ENCODE measurements at places on chromosomes 6 and 20.

DNA sequence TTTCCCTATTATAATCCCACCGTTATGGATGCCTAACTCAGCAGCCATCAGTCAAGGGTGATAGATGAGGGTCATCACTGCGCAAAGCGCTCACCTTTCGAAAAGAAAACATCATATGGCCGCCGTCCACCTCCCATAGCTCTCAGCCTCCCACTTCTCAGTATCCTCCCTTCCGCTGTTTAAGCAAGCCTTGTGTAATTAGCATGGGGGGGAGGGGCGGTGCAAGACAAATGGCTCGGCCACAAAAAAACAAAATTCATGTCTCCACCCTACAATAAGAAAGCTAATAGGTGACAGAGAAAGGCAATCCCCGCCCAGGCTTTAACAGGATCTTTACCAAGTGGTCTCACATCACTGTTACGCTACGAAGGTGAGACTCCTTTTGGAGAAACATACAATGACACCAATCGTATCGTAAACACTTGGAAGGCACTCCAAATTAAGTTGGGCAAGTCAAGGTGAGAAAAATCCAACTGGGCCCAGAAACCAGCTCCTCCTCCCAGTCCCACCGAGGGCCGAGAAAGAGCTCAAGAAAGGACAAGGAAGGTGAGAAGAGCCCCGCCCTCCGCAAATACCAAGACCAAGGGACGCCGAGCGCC, 645 bp downstream of the DDX39B start:
- DNase-seq, result no peak

- DNase-seq, result no peak
These were observed 8.1 kb upstream of the ID1 start for GRCh38 chr20:31596831-31597480.

- no peak for DNase-seq
These were observed 374.8 kb downstream of the QKI start for GRCh38 chr6:163789199-163789810.

- no peak for DNase-seq
These were observed 495.2 kb downstream of the RFPL4B start for GRCh38 chr6:112842330-112842685.

- no peak for DNase-seq
These were observed 65.4 kb upstream of the HDDC2 start for GRCh38 chr6:125367036-125367782.

- DNase-seq, result peak; percentile 90
These were observed at the start of gene SH3BGRL2 for GRCh38 chr6:79630883-79631692. SH3BGRL2 (plus strand) TSS chr6:79631329; CDS start chr6:79631462, 133 bp downstream.

DNA sequence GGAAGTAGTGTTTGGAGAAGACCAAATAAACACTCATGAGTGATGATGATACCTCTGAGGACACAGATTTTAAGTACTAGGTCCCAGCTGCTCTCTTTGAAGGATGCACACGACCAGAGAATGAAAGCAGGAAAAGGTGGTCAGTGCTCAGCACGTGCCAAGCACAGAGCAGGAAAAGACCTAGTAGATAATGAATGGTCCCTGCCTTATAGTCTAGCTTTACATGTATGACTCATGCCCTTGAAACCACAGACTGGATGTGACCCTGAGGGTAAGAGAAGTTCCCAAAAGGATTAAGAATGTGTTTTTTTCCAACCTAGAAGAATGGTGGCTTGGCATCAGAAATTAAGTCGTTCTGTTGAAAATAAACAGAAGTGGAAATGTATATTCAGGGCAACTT, 2.8 kb upstream of the MC3R start:
- DNase-seq, result no peak

- no peak for DNase-seq
These were observed 93.6 kb downstream of the NCR2 start for GRCh38 chr6:41428996-41429421.

GRCh38 chr20:58669287-58670006, 18.4 kb downstream of the STX16 start:
- DNase-seq, result no peak

- no peak for DNase-seq
These were observed 454.2 kb downstream of the PTPRT start for GRCh38 chr20:42735539-42735938.

- DNase-seq, result no peak
These were observed 340 bp upstream of the VARS2 start for GRCh38 chr6:30913721-30914075.

- no peak for DNase-seq
These were observed 10.3 kb upstream of the RNF24 start for GRCh38 chr20:4025679-4026078.

- DNase-seq, result peak; percentile 65
These were observed 9.2 kb upstream of the DEFB110 start for GRCh38 chr6:50030777-50031562.

- DNase-seq, result no peak
These were observed 259.0 kb downstream of the HIVEP2 start for GRCh38 chr6:142685852-142686506.

DNA sequence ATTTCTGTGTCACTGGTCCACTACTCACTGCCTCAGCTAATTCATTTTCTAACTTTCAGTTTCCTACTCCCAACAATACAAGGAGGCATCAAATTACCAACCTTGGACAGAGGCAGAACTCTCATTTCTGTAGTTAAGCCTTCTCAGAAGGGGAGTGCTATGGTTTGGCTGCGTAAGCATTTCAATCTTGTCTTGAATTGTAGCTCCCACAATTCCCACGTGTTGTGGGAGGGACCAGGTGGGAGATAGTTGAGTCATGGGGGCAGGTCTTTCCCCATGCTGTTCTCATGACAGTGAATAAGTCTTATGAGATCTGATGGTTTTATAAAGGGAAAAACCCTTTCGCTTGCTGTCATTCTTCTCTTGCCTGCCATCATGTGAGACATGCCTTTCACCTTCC, 22.9 kb downstream of the HLA-DRA start:
- DNase-seq, result no peak

DNA sequence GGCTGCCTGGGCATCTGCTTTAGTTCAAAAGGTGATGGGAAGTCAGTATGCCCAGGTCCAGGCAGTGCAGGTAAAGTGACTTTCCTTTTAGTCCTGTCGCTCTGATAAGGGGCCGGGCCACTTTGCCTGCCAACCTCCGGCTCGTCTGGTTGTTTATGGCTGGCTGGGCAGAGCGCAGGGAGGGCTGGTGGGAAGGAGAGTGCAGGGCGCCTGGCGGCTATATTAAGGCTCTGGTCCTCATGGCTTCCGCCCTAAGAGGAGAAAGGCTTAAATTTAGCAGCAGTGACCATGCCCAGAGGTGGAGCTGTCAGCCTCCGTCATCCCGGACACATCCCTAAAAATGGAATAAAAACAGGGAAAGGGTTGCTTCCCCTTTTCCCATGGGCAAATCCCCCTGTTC, 14.6 kb downstream of the GATA5 start:
- no peak for DNase-seq

- no peak for DNase-seq
These were observed 14.3 kb upstream of the NCOA3 start for GRCh38 chr20:47487175-47487917.

GRCh38 chr6:134317471-134318131, at the start of gene SGK1:
SGK1 (minus strand) TSS chr6:134318112; CDS start chr6:134317460, 652 bp downstream.
- DNase-seq, result peak; percentile 63

DNA sequence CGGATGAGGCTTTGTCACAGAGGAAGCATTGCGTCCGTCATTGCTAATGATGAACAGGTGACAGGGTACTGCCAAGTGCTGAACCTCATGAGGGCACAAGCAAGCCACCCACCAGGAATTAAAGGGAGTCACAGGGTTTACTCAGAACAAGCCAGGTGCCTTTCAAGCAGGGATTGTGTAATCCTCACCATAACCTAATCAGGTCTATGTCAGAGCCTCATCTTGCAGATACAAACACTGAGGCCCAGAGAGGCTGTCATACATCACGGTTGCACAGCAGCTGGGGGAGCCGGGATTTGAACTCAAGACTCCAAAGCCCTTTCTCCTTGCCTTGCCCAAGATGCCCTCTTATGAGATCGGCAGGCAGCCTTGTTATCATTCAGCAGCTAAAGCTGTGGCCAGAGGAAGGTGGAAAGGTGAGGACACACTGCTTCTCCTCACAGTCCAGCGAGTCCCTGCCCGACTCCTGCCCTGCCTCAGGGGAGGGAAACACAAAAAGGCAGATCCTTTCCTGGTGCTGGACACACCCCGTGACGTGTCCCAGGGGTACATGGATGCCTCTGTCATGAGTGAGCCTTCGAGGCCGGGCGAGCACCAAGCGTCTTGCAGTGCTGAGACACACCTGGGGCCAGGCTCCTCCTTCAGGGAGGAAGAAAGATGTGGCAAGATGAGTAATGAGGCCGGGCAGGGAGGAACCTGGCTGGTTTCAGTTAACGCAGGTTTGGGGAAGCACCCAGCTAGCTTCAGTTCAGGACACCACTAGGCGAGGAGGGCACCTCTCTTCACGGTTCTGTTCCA, 214.9 kb downstream of the LY86 start:
- no peak for DNase-seq

DNA sequence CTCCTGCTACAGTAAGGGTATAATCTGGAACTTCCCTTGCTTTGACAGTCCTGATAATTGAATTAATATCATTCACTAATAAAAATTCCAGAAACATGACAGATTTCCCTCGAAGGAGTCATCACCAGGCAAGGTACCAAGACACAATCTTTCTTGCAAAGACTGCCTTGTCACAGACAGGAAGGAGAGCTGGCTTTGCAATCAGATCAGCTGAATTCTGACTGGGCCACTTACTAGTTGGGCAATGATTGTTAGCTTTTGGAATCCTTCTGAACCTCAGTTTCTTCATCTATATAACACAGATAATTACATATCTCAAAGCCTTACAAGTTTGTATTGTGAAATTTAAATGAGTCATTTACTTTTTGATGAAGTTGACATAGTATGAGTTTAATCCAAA, 344.2 kb downstream of the RFPL4B start:
- no peak for DNase-seq

DNA sequence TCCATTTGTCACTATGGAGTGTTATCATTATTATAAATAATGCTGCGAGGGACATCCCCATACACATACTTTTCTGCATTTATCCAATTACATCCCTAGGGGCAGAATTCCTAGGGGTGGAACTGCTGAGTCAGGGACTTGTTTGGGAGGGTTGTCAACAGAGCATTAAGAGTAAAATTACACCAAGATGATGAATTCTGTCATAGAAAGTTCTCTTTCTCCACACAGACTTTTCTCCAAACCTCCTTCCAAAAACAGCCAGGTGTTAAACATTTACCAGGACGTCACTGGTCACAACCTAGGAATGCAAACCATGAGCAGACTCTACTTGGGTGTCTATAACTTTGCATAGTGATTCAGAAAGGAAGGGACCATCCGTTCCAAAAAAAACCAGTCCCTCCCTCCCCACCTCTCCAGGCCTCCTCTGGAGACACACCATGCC, 95.5 kb downstream of the PRND start:
- DNase-seq, result no peak

DNA sequence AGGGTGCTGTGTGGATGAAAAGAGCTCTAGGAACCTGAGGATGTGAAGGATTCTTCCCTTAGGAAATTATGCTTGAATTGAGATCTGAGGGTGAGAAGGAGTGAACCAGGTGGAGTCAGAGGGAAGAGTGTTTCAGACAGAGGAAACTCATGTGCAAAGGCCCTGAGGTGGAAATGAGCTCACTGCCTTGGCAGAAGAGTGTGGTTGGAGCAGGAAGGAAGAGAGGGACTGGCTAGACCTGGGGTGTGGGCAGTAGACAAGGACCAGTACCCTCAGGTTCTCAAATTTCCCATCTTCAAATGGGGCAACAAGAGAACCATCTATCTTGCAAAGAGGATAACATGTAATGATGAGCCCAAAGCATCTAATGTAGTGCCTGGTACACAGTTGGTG, 24.0 kb upstream of the GTSF1L start:
- DNase-seq, result no peak

GRCh38 chr6:6246544-6246943, 73.9 kb downstream of the F13A1 start:
- no peak for DNase-seq

DNA sequence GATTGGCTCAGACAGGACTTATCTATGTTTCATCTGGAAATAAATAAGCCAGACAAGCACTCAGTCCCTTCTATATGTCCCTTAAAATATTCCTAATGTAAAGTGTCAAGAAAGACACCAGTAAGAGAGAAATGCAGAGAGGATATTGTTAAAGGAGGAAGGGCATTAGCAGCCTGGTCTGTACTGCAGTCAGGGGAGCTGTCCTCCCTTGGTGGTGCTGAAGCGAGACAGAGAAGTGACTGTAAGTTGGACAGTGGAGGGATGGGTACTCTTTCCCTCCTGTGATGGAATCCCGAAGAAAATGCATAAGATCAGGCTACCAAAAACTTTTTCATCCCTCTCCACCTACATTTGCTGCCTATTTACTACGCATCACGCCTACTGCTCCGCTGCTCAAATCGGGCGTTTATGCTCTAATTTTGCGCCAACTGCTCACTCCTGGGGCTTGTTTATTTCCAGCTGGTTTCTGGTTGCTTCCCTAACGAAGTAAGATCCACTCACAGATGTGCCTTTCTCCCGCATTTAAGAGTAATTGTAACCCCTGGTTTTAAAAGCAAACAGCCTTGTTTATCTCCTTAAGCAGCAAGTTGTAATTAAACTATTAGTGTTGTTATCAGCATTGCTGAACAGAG, 35.2 kb downstream of the PHACTR1 start:
- DNase-seq, result peak; percentile 78

DNA sequence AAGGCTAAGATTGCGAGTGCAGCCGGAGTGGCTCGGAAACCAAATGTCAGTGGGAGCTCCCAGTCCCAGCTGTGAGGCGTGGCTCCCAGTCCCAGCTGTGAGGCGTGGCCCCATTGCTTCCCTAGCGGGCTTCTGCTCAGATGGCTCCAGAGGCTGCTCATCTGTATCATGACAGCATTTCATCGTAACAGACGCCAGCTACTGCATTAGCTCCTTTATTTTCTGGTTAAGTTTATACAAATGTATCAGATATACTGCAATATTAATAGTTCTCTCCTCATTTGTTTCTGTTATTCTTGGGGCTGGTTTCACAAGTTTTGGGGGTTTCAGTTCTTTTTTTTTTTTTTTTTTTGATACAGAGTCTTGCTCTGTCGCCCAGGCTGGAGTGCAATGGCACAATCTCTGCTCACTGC, 34.7 kb upstream of the TBXT start:
- no peak for DNase-seq

GRCh38 chr6:90103056-90103800, 193.4 kb downstream of the BACH2 start:
- no peak for DNase-seq

- DNase-seq, result no peak
These were observed 13.9 kb upstream of the TNFRSF6B start for GRCh38 chr20:63682384-63683139.

- peak; percentile 86 for DNase-seq
These were observed at the start of gene TFAP2C for GRCh38 chr20:56628873-56629463. TFAP2C (plus strand) TSS chr20:56629306; CDS start chr20:56629545, 239 bp downstream.

GRCh38 chr6:160106701-160107100, 14.9 kb upstream of the SLC22A1 start:
- DNase-seq, result no peak

Data from ecto neural progenitor cell (in vitro differentiated cells).